ENCODE measurements at places on chromosomes 1 and 21.

DNA sequence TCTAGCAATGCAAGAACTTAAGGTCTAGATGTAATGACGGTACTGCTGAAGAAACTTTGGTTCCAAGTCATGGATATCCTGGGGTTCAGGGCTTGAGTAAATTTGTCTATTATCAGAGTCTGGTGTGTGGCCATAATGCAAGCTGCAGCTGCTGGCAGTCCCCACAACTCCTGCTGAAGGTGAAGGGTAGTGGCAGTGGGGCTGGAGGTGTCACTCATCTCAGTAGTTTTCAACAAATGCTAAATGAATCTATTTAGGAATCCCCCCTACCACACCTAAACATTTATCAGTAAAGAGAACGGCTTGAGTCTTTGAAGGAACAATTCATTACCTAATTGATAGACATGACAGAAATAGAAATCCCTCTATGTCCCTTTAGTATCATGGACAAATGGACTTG is 99.2 kb upstream of the GNG4 start:
- no peak for DNase-seq

GRCh38 chr1:195415584-195415983 is 1192.7 kb downstream of the KCNT2 start:
- DNase-seq = no peak

- no peak for DNase-seq
These were observed 23.2 kb upstream of the MX1 start for GRCh38 chr21:41402796-41403195.

DNA sequence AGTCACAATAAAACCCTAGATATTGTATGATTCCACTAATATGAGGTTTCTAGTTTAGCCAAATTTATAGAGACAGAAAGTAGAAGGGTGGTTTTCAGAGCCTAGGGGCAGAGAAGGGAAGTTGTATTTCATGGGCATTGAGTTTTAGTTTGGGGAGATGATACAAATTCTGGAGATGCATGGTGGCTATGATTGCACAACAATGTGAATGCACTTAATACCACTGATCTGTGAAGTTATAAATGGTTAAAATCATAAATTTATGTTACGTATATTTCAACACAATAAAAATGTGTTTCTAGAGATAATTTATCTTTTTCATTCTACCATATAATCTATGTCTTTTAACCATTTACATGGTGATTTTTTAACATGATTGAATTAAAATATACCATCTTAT is 779.3 kb upstream of the BRINP3 start:
- DNase-seq = no peak

- DNase-seq = peak; percentile 59
These were observed 1.4 kb upstream of the SSBP3 start for GRCh38 chr1:54407404-54408146.

DNA sequence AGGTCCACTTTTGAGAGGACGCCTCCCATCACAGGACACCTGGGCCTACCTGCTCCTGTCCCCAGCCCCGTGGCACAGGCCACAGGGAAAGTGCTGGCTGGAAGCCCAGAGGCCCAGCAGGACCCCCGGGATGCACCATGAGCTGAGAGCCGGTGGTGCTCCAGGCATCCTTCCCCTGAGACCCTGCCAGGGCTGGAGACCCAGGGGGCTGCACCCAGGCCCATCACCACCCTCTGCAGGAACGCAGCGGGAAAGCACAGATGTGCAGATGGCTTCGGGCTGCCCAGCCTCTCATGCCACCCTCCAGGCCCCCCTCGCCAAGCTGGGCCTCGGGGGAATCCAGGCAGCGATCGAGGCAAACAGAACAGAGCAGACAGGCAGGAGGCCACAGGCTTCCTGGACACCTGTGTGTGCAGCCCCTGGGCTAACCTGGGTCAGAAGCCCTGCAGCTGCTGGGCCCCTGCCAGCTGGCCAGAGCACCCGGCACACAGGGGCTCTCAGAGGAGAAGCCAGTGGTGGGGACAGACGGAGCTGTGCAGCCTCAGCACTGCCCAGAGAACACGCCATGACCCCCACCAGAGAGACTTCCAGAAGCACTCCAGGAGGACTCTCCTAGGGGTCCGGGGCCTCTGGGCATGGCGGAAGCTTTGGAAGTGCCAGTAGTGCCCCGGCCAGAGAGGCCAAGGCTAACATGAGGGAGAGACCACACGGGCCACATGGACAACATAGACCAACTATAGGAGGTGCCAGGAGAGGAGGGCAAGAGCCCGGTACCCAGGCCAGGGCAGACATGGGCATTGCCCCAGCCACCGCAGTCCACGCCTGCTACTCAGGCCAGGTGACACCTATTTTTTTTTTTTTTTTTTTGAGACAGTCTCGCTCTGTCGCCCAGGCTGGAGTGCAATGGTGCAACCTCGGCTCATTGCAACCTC is 71.4 kb downstream of the ARHGEF16 start:
- no peak for DNase-seq

DNA sequence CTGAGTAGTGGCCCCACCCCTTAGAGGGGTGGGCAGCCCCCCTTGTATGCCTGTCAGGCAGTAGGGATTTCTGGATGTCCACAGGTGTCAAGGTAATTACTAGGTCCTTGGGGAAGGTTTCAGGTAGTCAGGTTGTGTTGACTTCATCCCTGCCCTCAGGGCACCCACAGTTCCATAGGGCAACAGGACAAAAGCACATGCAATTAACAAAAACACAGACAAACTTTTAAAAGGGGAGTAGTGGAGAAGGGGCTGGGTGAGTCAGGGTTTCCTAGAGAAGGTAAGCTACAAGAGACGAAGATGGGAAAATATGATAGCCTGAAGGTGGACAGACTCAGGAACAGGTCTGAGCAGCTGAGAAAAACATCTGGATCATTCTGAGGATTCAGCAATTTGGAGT is 14.1 kb downstream of the KRTCAP2 start:
- DNase-seq = no peak

DNA sequence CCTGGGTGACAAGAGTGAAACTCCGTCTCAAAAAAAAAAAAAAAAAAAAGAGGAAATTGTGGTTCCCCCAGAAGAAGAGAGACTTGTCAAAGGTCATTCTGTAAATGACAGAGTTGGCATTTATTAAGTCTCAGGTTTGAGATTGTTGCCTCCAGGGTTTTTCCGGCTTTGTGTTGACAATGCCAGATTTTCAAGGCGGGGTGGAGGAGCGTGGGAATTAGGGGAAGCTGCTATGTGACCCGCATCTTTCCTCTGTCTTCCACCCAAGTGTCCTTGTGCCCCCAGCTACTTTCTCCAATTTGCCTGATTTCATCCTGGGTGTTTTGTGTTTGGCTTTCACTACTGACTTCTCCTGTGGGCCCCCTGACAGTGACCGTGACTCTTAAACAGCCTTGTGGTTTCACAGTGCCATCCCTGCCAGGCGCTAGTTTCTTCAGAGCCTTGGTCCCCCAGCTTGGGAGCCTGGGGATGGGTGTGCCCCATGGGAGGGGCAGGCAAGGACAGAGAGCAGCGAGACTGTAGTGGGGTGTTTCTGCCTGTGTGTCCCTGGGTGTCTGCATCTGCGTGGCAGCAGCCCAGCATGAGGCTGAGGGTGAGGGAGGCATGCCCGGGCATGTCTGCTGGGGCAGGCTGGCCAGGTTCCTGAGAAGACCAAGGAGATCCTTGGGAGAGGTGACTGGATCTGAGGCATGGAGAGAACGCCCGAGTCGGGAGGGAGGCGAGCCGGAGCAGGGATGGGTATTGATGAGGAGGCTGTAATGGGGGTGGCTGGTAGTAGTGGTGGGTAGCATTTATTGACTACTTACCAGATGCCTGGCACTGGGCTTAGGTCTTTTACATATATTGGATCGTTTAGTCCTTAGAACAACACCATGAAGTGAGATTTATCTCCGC is 46.3 kb downstream of the IER5 start:
- DNase-seq = no peak

GRCh38 chr1:30782361-30783255 is 25.0 kb upstream of the LAPTM5 start:
- DNase-seq = peak; percentile 50

GRCh38 chr21:25710550-25710949 is 24.2 kb downstream of the ATP5PF start:
- DNase-seq = no peak

GRCh38 chr1:234336359-234336758 is 36.9 kb upstream of the COA6 start:
- DNase-seq = no peak

GRCh38 chr21:34592120-34592955 is 22.6 kb downstream of the RCAN1 start:
- no peak for DNase-seq

- DNase-seq = no peak
These were observed 109.5 kb upstream of the NFIA start for GRCh38 chr1:60972841-60973364.

GRCh38 chr1:198543670-198544260 is 3.3 kb upstream of the ATP6V1G3 start:
- DNase-seq = no peak
